Karpas-422 (cell line): ENCODE measurements at places on chromosomes 11 and 22. TPM values are rescaled to one million over a fixed set of nuclear protein-coding genes. Genes with fewer than 3 reads are reported as not detected.

Gene HBE1
- not detected in 2 replicates for total RNA-seq

Gene TSPAN32
- total RNA-seq, result not detected in 2 replicates

Gene OR52B4
- not detected in 2 replicates for total RNA-seq

Gene LRRC74B
- not detected in 2 replicates for total RNA-seq

Gene TEX54
- 2.7 TPM in 1 of 2 replicates, not detected in the other for total RNA-seq

Gene SLC1A2
- total RNA-seq, result not detected in 2 replicates

Gene PRRG4
- total RNA-seq, result 0.11 and 0.19 TPM in 2 replicates

Gene EXPH5
- 0.07 TPM in 1 of 2 replicates, not detected in the other for total RNA-seq

Gene CST6
- not detected in 2 replicates for total RNA-seq

Gene OR4C6
- total RNA-seq, result not detected in 2 replicates

Gene MMP27
- total RNA-seq, result not detected in 2 replicates

Gene FGF4
- total RNA-seq, result not detected in 2 replicates

Gene NRGN
- total RNA-seq, result 0.97 TPM in 1 of 2 replicates, not detected in the other

Gene OR5M11
- total RNA-seq, result not detected in 2 replicates

Gene MGAT3
- 34.8 and 52.7 TPM in 2 replicates for total RNA-seq

Gene ABCC8
- not detected in 2 replicates for total RNA-seq

Gene MOGAT2
- not detected in 2 replicates for total RNA-seq

Gene CD3E
- 0.32 and 1.3 TPM in 2 replicates for total RNA-seq

Gene LSP1
- total RNA-seq, result 46.9 and 115 TPM in 2 replicates

Gene PGA5
- total RNA-seq, result not detected in 2 replicates

Gene OR52N4
- total RNA-seq, result not detected in 2 replicates

Gene UBQLNL
- total RNA-seq, result 0.43 TPM in 1 of 2 replicates, not detected in the other

Gene HIC2
- total RNA-seq, result 4.4 and 5.8 TPM in 2 replicates

Gene CLTCL1
- total RNA-seq, result 5.0 and 12.9 TPM in 2 replicates

Gene TSPAN4
- 4.0 TPM in 1 of 2 replicates, not detected in the other for total RNA-seq

Gene ANO9
- 1.4 and 2.2 TPM in 2 replicates for total RNA-seq

Gene POU2F3
- total RNA-seq, result 0.11 TPM in 1 of 2 replicates, not detected in the other

Gene SPI1
- 114 and 198 TPM in 2 replicates for total RNA-seq

Gene VSTM5
- total RNA-seq, result not detected in 2 replicates

Gene C22orf31
- not detected in 2 replicates for total RNA-seq

Gene MMP13
- total RNA-seq, result not detected in 2 replicates

Gene CHRNA10
- total RNA-seq, result 1.7 and 6.0 TPM in 2 replicates

Gene MS4A15
- not detected in 2 replicates for total RNA-seq
